NCI-H524 treated with DMSO at 0.1 percent for 48 hours (cell line): ENCODE measurements at places on chromosomes 6 and 20.

GRCh38 chr20:32537657-32538525 lies 47.2 kb downstream of the NOL4L start:
- no peak for DNase-seq

DNA sequence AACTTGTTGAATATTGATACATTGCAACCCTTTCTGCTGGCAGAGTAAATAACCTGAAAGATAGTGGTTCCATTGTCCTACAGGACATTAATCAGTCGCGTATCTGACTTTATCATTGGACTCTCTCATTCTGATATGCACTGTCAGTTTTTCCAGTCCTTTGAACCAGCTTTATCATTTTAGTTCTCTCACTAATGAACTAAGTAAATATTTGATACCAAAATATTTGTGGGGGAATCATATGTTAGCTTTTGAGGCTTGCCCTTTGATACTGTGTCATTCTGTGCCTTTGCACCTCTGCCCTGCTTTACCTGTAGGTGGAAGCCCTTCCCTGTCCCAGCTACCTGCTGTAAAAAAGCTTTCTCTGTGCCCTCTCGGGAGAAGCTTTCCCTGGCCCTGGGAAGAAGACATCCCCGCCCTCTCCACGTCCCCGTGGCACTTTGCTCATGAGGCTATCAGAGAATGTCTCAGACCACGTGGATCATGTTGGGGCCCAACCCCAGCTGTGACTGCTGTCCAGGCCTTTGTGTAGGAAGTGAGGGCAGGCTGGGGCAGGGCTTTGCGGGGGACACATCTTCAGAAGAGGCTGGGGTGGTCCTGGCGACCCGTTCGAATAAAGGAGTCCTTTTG lies 117.8 kb upstream of the NXT1 start:
- no peak for DNase-seq

DNA sequence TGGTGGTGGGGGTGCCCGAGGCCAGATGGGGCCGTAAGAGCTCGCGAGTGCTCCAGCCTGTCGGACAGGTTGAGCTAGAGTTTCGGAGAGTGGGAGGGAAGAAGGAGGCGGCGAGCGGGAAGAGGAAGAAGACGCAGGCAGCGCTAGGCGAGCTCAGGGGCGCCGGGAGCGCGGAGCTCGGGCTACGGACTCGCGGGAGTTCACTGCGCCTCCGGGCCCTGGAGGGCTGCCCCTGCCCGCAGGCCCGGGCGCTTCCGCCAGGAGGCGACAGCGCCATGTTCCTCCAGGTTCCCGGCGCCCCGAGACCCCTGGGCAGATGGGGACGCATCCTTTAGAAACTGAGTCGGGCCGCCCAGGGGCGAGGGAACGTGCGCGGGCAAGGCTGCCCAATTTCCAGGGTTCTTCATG lies 984 bp downstream of the TFAP2C start:
- DNase-seq = no peak

GRCh38 chr6:139198529-139199288 lies 63.8 kb downstream of the HECA start:
- DNase-seq = no peak

DNA sequence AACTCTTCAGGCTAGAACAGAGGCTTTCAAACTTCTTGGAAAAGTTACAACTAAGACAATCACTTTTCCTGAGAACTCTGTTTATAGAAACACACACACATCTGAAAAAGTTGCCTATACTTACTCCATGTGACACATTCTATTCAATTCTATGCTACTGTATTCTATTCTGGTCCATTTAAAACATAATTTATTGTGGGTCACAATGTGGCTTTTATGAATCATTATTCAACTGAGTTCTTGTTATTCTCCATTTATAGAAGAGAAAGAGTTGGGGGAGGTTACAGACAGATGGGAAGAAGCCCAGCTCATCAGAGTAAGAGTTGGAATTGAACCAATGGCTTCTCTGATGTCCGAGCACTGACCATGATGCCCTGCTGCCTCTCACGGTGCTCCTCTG lies 21.6 kb upstream of the BCAS1 start:
- DNase-seq = no peak

DNA sequence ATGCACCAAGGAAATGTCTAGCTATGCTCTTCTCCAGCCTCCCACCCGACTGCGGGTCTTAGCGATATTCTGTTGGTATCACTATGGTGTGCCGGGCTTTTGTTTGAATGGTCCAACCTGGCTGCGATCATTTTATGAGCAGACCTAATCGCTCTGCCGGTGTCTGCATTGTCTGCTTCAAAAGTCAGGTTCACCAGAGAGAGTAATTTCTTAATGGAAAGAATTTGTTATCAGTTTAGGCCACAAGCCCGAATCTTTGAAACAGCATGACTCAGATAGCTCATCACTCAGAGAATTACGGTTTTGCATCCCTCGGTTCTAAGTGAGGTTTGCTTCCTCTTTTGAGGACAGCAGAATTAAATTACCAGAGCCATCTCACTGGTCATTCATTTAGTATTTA lies 521.0 kb upstream of the ARID1B start:
- no peak for DNase-seq

GRCh38 chr20:49526056-49526455 lies 41.9 kb downstream of the PTGIS start:
- no peak for DNase-seq
